ENCODE measurements at places on chromosomes 13 and 19. TPM values are rescaled to one million over a fixed set of nuclear protein-coding genes. Genes with fewer than 3 reads are reported as not detected.

PCSK4 gene
- total RNA-seq: 7.2 TPM

TMIGD2 gene
- not detected for total RNA-seq

PRR36 gene
- total RNA-seq: 4.9 TPM

HSPH1 gene
- total RNA-seq: 315 TPM

ELAVL3 gene
- 5.3 TPM for total RNA-seq

- DNase-seq: no peak
- H3K27ac ChIP-seq: peak overlapping the region; percentile 21
- no peaks in the 10 kb centered on the region for H3K27me3 ChIP-seq
- no peaks in the 10 kb centered on the region for H3K4me1 ChIP-seq
- no peak overlapping the region for H3K4me3 ChIP-seq
These were observed 10.1 kb downstream of the DNMT1 start for GRCh38 chr19:10184636-10185035.

DNA sequence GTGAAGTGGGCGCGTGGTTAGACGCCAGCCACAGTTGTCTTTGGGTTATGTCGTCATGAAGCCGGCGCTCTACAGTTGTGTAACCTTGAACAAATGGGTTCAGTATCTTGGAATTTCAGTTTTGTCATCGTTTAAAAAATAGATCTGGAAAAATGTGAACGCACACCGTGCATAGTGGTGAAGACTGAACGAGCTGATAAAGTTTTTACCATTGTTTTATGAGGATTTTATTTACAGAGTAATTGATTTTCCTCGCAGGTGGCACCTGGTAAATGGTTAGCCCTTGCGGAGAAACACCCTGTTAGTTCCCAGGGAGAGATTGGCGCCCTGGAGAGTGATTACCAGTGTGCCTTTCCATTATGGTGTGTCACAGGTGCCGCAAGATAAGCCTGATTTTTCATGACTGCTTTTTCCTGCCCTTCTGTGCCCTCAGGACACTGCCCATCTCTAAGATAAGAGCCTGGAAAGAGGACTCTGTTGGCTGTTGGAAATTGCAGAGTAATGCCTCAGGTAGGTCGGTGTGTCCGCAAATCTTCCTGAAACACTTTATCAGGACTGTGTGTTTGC lies 577 bp downstream of the ZNF181 start:
- DNase-seq: peak; percentile 79
- H3K36me3 ChIP-seq: peaks cover 12% of the 10 kb centered on the region
- no peaks in the 10 kb centered on the region for H3K27me3 ChIP-seq
- H3K4me3 ChIP-seq: peak overlapping the region; percentile 74
- peak overlapping the region; percentile 91 for H3K27ac ChIP-seq

DNA sequence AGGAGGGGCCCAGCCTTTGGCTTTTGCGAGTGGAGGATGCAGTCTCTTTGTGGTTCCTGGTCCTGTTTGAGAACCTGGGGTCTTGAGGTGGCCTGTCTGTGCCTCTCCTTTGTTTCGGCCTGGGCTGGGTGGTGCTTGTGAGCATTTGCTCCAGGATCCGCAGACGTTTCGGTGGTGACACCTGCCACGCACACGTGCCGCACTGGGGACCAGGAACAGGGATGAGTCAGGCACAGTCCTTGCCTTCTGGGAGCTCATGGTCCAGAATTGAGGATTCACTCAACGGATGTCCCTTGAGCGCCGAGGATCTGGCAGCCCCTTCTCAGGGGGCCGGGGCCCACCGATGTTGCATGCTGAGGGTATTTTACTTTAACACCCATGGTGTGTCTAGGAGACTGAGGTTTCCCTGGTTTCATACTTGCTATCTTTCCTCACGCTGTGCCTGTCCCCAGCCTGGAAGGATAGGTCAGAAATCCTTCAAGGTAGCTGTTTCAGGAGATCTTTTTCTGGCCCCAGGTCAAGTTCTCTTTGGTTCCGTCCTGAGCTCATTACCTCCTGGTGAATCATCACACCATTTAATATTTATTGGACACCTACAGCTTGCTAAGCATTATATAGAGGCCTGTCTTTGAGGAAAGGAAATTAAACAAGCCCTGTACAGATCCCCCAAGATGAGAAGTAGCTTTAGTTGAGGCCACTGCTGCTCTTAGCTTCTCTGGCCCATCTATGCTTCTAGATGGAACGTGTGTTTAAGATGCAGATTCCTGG lies 5.1 kb downstream of the HDGFL2 start:
- no peaks in the 10 kb centered on the region for H3K27me3 ChIP-seq
- H3K4me1 ChIP-seq: no peaks in the 10 kb centered on the region

- peak overlapping the region; percentile 88 for H3K4me3 ChIP-seq
- DNase-seq: peak; percentile 81
- H3K27me3 ChIP-seq: no peaks in the 10 kb centered on the region
- H3K36me3 ChIP-seq: peaks cover 3% of the 10 kb centered on the region
These were observed 435 bp upstream of the ZNF382 start for GRCh38 chr19:36604656-36605100.

DNA sequence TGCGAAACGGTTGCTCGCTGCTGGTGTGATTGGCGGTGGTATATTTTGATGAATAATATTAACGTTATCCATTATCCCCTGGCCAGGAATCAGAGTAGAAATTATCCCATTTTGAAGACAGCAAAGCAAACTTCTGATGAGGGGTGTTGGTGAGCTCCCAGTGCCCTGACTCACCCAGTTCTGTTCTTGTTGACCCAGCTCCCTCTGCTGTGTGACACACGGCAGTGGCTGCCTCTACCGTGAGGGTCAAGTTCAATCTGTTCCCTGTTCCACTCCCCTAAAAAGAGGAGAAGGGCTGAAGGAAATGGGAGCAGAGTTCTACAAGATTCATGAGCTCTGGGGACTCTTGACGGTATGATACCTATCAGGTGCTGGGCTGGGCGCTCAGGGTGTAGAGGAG lies 2.0 kb downstream of the CAMSAP3 start:
- H3K27ac ChIP-seq: no peak overlapping the region
- peaks cover 4% of the 10 kb centered on the region for H3K4me1 ChIP-seq
- no peak overlapping the region for H3K4me3 ChIP-seq

GRCh38 chr19:3479177-3479833 lies 1.0 kb downstream of the SMIM24 start:
- no peaks in the 10 kb centered on the region for H3K4me1 ChIP-seq
- H3K36me3 ChIP-seq: no peaks in the 10 kb centered on the region
- peaks cover 34% of the 10 kb centered on the region for H3K27me3 ChIP-seq
- H3K4me3 ChIP-seq: no peak overlapping the region

GRCh38 chr19:595326-596262 lies 5.9 kb downstream of the HCN2 start:
- H3K36me3 ChIP-seq: no peaks in the 10 kb centered on the region
- no peak overlapping the region for H3K27ac ChIP-seq
- no peaks in the 10 kb centered on the region for H3K27me3 ChIP-seq
- no peak for DNase-seq
- peaks cover 8% of the 10 kb centered on the region for H3K4me1 ChIP-seq

DNA sequence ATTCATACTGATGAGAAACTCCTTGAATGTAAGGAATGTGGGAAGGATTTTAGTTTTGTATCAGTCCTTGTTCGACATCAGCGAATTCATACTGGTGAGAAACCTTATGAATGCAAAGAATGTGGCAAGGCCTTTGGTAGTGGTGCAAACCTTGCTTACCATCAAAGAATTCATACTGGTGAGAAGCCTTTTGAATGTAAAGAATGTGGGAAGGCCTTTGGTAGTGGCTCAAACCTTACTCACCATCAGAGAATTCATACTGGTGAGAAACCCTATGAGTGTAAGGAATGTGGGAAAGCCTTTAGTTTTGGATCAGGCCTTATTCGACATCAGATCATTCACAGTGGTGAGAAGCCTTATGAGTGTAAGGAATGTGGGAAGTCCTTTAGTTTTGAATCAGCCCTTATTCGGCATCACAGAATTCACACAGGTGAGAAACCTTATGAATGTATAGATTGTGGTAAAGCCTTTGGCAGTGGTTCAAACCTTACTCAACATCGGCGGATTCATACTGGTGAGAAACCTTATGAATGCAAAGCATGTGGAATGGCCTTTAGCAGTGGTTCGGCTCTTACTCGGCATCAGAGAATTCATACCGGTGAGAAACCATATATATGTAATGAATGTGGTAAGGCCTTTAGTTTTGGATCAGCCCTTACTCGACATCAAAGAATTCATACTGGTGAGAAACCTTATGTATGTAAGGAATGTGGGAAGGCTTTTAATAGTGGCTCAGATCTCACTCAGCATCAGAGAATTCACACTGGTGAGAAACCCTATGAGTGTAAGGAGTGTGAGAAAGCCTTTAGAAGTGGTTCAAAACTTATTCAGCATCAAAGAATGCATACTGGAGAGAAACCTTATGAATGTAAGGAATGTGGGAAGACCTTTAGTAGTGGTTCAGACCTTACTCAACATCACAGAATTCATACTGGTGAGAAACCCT lies 26.6 kb downstream of the ZNF345 start:
- no peaks in the 10 kb centered on the region for H3K27me3 ChIP-seq
- no peaks in the 10 kb centered on the region for H3K36me3 ChIP-seq
- H3K4me1 ChIP-seq: no peaks in the 10 kb centered on the region

GRCh38 chr13:95098916-95099315 lies 202.3 kb downstream of the ABCC4 start:
- no peaks in the 10 kb centered on the region for H3K4me1 ChIP-seq
- no peak for DNase-seq
- H3K27ac ChIP-seq: no peak overlapping the region
- no peaks in the 10 kb centered on the region for H3K27me3 ChIP-seq
- H3K36me3 ChIP-seq: no peaks in the 10 kb centered on the region

- DNase-seq: no peak
- no peak overlapping the region for H3K4me3 ChIP-seq
- no peaks in the 10 kb centered on the region for H3K27me3 ChIP-seq
- H3K36me3 ChIP-seq: no peaks in the 10 kb centered on the region
These were observed 116.6 kb upstream of the KLF12 start for GRCh38 chr13:74250738-74251190.

GRCh38 chr13:102277286-102277685 lies 124.6 kb downstream of the FGF14 start:
- H3K4me3 ChIP-seq: no peak overlapping the region
- no peaks in the 10 kb centered on the region for H3K27me3 ChIP-seq
- H3K4me1 ChIP-seq: peaks cover 51% of the 10 kb centered on the region
- no peaks in the 10 kb centered on the region for H3K36me3 ChIP-seq
- peak; percentile 10 for DNase-seq
- peak overlapping the region; percentile 57 for H3K27ac ChIP-seq

DNA sequence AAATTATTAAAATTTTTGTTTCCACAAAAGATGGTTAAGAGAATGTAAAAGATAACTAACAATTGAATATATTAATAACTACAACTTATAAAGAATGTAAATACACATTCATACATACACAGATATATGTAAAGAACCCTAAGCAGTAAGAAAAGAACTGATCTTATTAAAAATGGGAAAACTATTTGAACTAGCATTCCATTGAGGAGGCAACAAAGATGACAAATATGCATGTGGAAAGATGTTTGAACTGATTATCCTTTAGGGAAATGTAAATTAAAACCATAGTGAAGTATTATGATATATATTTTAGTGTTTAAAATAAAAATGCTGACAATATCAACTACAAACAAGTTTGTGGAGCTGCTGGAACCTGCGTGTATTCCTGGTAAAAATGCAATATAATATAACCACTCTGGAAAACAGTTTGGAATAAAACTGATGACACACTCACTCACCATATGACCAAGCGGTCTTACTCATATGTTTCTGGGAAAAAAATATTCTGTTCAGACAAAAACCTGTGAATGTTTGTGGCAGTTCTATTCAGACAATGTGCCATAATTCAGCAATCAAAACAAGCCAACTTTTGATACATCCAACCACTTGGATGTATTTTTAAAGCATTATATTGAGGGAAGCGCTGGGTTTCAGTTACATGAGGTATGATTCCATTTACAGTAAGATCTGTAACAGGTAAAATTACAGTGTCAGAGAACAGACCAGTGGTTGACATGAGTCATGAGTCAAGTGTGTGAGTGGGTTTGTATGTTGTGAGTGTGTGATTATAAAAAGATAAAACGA lies 694.4 kb upstream of the SLITRK5 start:
- no peak overlapping the region for H3K4me3 ChIP-seq
- DNase-seq: no peak
- no peaks in the 10 kb centered on the region for H3K4me1 ChIP-seq
- no peak overlapping the region for H3K27ac ChIP-seq
- no peaks in the 10 kb centered on the region for H3K36me3 ChIP-seq

- peaks cover 14% of the 10 kb centered on the region for H3K36me3 ChIP-seq
- peaks cover 6% of the 10 kb centered on the region for H3K4me1 ChIP-seq
- DNase-seq: no peak
- H3K27me3 ChIP-seq: no peaks in the 10 kb centered on the region
- H3K4me3 ChIP-seq: no peak overlapping the region
These were observed 15.6 kb downstream of the TUBGCP3 start for GRCh38 chr13:112572366-112572765.

DNA sequence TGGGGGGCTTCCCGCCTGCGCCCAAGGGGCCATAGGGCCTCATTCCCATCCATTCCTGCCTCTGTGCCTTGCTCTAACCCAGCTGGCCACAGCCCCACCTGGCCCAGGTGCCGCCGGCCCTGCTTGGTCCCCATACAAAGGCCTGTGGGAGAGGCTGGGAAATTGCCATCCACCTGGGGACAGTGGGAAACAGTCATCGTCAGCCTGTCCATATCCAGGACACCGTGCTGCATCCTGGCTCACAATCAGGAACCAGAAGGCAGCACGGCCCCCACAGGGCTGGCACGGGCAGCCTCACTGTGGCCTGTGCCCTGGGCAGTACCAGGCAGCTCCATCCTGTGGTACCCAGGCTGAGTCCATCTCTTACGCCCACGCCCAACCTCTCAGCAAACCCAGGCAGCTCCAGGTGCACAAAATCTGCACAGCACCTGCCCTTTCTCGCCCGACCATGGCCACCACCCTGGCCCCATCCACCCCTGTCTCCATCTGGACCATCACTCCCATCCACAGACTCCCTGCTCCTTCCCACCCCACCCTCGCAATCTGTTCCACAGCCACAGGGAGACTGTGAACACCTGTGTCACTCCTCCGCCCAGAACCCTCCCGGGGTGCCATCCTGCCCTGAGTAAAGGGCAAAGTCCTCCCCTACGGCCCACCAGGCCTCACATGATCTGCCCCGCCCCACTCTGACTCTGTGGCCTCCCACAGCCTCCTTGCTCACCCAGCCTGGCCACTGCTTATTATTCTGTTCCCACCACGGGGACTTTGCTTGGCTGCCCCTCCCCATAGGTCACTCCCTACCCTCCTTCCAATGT lies 21.1 kb upstream of the FBXO27 start:
- no peaks in the 10 kb centered on the region for H3K4me1 ChIP-seq
- no peak overlapping the region for H3K4me3 ChIP-seq
- H3K27me3 ChIP-seq: no peaks in the 10 kb centered on the region
- no peaks in the 10 kb centered on the region for H3K36me3 ChIP-seq

- peaks cover 20% of the 10 kb centered on the region for H3K36me3 ChIP-seq
- DNase-seq: no peak
- no peak overlapping the region for H3K27ac ChIP-seq
- no peak overlapping the region for H3K4me3 ChIP-seq
- H3K4me1 ChIP-seq: no peaks in the 10 kb centered on the region
- H3K27me3 ChIP-seq: no peaks in the 10 kb centered on the region
These were observed 5.5 kb downstream of the EXOSC5 start for GRCh38 chr19:41391618-41392017.

- H3K27ac ChIP-seq: no peak overlapping the region
- H3K4me3 ChIP-seq: no peak overlapping the region
- no peaks in the 10 kb centered on the region for H3K27me3 ChIP-seq
These were observed 3.6 kb upstream of the F2RL3 start for GRCh38 chr19:16885166-16885565.
